ENCODE measurements at places on chromosomes 7 and 10.

- no peak for DNase-seq
These were observed 30.5 kb downstream of the LRMDA start for GRCh38 chr10:75461672-75462649.

DNA sequence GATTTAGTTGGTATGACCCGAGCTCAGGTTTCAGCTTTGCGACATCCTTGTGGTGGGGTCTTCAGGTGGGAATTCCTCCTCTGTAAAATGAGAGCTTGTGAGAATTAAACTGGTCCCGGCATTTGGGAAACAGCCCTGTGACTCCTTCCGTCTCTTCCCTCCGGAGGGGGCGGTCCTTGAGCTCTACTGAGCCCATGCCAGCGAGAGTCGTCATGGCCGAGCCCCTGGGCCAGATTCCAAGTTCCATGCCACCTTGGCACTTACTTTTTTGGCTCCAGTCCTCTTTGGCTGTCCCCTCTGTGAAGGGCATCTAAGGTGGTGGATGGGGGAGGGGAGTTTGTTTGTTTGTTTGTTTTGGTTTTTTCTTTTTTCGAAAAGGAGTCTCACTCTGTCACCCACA, 47.6 kb downstream of the GTF2IRD1 start:
- DNase-seq, result no peak

- peak; percentile 60 for DNase-seq
These were observed 12.7 kb upstream of the DNMBP start for GRCh38 chr10:100022403-100022802.

DNA sequence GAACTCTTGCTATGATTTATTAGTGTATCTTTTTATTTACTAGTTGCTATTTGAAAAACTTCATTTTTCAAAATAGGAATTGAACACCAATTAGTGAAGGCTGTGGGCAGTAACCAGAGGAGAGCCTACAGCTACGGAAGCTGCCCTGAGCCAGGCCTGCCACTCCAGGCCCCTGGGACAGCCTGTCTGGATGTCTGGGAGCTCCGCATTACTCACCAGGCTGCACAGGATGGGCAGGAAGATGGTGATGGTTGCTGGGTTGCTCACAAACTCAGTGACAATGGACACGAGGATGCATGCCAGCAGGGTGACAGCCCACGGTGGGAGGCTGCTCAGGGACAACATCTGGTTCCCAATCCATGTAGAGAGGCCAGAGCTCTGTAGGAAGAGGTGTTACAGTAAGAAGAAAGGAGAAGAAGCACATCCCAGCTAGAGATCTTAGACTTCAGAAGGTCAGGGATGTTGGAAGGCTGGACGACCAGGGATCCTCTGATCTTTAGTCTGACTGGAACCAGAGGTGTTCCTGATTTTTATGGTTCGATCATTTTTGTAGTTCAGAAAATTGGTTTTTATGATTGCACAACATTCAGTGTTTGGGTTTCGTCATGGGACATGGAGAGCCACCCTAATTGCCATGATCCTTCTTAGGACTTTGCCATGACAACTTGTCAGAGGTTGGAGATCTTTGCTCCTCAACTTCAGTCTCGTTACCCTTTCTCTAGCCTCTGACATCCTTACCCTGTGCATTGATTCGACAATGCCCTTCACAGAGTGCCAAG, 23.2 kb downstream of the STMP1 start:
- peak; percentile 27 for DNase-seq

DNA sequence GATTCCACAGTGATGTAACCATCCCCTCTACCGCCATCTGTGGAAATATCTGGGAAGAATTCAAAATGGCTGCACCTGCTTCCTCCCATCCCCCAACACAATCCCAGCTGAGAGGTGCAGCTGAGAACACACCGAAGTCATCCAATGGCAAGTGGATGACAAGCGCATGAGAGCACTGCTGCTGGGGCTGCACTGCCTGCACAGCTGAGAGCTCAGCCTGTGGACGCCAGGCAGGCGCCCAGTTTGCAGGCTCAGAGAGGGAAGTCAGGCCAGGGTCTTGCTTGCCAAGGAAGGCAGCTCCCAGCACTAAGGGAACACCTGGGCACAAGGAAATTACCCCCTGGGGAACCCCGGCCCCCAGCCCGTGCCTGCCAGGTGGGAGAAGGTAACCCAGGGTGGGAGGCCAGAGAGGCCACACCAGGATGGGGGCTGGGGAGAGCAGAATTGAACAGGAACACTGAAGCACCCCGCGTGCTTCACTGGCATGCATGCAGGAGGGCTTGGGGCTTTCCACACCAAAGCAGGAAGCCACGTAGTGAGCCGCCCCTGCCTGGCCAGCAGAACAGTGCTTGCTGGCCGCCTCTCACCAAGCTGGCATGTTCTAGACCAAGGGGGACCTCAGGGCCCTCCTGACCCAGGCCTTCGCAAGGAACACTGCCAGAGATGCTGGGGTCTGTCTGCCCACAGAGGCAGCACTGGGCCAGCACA, 46.2 kb downstream of the FAM53B start:
- DNase-seq, result no peak

- DNase-seq, result peak; percentile 67
These were observed 4.1 kb downstream of the LRRC17 start for GRCh38 chr7:102916881-102917280.

DNA sequence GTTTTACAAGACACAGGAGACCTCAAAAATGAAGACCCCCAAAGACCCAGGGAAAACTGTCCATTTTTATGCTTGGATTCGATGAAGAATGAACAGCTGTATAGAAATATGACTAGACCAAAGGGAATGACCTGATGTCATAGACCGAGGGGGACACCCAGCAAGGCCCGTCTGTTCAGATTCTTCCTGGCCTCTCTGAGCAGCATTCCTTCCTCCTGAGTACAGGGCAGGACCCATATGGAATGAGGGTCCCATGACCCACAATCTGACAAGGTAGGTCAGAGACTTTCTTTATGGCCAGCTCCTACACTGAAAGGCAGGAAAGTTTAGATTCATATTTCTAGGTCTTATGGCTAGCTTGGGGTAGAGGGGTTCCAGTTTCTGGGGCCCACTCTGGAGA, 356.0 kb downstream of the GATA3 start:
- DNase-seq, result no peak

GRCh38 chr10:33773253-33773573, 438.7 kb upstream of the NRP1 start:
- no peak for DNase-seq

DNA sequence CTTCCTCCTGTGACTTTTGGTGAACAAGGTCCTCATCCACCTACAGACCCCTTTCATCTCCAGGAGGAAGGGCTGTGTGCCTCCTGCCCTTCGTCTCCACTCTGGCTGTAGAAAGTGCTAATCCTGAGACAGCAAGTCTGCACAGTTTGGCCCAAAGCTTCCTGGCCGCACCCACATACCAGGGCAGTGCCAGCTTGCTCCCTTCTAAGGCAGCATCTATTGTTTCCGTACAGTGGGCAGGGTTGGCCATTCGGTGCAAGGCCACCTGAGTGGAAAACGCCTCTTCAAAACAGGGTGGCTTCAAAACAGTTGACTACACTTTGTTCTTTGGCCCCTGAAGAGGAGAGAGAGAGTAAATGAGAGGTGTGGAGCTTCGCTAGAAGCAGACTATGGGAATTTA, 134.1 kb upstream of the KLF14 start:
- no peak for DNase-seq

GRCh38 chr10:73506491-73506890, 10.7 kb upstream of the PPP3CB start:
- peak; percentile 58 for DNase-seq

DNA sequence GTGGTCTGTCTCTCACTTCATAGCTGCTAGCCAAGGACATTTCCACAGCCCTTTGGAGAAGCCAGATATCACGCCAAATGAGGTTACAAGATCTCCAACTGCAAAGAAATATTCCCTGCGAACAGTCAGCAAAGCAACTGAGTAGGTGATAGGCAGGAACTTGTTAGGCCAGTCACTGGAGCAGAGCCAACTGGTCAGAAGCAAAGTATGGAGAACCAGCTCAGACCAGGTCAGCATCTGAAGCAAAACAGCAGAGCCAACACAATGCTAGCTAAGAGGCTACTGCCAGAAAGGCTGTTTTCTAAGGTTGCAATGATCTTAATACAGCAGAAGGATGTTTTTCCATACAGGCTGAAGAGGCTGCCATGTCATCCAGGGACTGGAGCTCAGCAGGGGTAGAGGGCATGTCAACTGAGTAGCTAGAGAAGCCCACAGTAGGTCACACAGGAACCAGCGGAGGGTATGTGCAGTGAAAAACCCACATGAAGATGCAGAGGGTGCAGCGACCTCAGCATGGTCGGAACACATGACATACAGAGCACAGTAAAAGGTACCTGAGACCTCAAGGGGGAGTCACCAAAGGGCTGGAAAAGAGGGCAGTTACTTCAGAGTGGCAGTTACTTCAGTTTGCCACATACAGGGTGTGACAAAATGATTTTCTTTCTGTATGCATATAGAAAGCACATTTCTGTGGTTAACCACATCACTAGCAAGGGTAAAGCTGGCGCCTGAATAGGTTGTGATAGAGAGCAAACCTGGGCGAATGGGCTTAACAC, 8.9 kb downstream of the SEC31B start:
- DNase-seq, result no peak

- DNase-seq, result no peak
These were observed 58.7 kb downstream of the HTR7 start for GRCh38 chr10:90799172-90799571.

DNA sequence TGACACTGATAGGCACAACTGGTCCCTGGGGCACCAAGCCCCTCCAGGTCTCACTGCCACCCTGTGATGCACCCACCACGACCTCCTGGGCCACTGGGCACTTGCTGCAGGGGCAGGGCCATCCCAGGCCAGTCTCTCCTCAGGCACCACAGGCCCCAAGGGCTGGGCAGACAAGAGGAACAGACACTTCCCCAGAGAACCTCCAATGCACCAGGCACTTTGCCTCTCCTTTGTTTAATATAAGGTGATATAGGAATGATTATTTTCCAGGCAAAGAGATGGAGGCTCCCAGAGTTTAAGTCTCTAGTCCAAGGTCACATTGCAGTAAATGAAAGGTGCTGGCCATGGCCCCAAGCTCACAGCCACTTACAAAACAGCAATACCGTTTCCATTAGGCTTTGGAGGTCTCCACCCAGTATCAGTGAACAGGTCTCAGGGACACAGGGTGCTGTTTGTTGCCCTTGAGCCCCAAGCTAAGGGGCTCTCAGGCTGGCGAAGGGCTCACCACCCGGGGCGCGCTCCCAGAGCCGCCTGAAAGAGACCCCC, 4.5 kb downstream of the DEPP1 start:
- DNase-seq, result no peak

DNA sequence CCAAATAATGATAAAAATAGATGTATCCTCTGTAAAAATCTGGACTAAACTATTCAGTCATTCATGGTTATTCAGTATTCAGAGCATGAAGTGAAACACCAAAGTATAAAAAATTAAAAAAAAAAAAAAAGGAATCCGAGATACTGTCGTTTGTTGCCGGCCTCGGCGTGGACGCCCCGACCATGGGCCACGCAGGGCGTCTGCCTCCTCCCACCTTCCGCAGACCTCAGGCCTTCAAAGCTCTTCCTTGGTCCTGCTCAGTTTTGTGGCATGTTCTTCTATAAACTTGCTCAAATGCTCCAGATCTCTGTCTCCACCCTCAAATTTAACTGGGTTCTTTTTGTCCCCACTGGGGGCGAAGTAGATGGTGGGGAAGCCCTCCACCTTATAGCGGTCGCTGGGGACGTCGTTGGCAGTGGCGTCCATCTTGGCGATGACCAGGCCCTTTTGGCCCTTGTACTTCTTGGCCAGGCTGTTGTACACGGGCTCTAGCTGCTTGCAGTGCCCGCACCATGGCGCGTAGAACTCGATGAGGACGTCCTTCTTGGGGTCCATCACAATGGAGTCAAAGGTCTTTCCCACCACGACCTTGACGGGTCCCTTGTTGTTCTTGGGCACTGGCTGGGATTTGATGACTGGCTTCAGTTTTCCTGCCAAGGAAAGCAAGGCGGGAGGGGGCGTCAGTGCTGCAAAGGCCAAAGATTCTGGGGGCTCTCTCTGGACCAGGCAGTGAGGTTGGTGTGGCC, 24.6 kb downstream of the PDIA4 start:
- DNase-seq, result no peak

DNA sequence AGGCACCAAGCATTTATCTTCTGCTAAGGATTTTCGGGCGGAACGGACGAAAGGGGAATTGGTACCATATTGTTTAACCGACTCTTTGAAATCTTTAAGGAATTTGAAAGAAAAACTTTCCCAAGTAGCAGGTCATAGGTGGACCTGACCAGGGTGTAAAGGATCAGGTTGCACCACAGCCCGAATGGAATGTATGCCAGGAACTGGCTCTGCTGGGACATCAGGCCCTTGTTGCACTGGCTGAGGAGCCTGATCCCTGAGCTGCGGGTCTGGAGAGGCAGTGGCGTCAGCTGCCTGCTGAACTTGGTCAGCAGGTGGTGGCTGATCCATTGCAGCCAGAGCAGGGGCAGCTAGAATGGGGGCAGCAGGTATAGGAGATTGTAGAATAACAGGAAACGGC, 41.4 kb upstream of the AKR1C2 start:
- DNase-seq, result no peak
